Naive thymus-derived CD8-positive, alpha-beta T cell (primary cell): ENCODE measurements at places on chromosomes 6 and 20. TPM values are rescaled to one million over a fixed set of nuclear protein-coding genes. Genes with fewer than 3 reads are reported as not detected.

Gene BMP2
- not detected for total RNA-seq

Gene SLC17A2
- total RNA-seq = not detected

Gene UNC93A
- total RNA-seq = not detected

Gene TNXB
- total RNA-seq = 17.8 TPM

Gene PRRT1
- total RNA-seq = 5.6 TPM

Gene SUMO4
- total RNA-seq = 6.0 TPM

Gene NOX3
- total RNA-seq = not detected

DNA sequence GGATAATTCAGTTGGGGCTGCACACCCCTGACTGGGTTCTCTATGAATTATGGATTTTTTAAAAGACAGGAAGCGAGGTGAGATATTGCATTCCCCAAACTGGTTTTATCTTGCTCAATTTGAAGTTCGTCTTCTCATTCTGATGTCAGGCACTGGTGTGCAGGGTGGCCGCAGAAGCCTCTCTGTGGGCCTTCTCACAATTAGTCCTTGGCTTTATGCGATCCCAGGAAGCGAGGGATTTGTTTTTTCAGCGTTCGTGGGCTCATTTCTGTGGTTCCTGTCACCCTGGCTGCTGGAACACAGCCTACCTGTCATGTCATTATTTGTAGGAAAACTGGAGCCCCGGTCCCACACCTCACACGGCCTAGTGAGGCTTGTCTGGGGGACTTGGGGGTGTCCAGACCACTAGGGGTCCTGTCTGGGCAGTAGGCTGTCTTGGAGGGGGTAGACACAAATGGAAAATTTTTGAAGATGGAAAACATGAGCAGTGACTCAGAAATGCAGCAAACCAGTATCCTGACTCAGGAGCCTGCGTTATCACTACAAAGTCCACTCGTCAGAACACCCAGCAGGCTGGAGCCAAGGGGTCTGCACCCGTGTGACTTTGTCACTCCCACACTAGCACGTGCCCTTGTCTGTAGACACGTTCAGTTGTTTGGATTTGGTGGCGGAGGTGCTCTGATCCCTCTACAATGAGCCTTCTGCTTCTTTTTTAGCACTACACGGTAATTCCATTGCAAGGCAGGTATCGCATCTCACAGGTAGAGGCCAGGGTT, 42.2 kb downstream of the GNAS-AS1 start:
- no peaks in the 10 kb centered on the region for H3K36me3 ChIP-seq
- peaks cover 69% of the 10 kb centered on the region for H3K27me3 ChIP-seq
- no peak overlapping the region for H3K27ac ChIP-seq
- H3K4me3 ChIP-seq = no peak overlapping the region
- no peak for DNase-seq

DNA sequence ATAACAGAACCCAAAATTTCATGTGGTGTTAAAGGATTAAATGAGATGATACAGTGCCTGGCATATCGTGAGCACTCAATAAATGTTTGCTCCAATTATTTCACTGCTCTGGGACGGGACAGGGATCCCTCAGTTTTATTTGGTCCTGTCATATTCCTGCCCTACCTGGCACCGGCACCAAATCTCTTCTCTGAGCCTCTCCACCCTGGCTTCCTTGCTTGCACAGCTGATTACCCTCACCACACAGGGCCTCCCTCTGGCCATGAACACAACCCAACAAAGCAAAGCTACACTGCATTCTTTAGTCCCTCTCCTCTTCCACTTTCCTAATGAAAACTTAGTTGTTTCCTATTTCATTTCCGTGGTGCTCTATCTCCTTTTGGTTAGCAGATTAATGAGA, 16.4 kb downstream of the CHD6 start:
- peaks cover 58% of the 10 kb centered on the region for H3K36me3 ChIP-seq
- peaks cover 39% of the 10 kb centered on the region for H3K4me1 ChIP-seq
- H3K4me3 ChIP-seq = no peak overlapping the region
- H3K27me3 ChIP-seq = no peaks in the 10 kb centered on the region

DNA sequence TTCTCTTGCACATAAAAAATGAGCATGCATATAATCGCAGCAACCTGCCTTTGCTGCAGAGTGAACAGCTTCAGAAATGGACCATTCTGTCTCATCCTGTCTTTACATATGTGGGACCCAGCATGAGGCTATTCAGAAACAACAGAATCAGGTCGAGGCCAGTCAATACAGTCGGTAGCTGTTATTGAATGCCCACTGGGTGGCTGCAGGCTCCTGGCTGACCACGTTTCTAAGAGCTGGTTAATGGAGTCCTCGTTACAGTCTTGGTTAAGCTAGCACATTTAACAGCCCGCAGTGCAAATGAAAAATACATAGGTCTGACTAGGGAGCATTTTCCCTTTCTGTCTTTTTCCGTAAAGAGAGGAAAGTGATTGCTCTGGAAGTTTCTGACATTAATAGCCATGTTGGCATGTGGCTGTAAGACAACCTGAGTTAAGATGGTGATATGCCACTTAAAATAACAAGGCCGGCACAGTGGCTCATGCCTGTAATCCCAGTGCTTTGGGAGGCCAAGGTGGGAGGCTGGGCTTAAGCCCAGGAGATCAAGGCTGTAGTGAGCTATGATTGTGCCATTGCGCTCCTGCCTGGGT, 75.0 kb downstream of the SHLD1 start:
- H3K27me3 ChIP-seq = no peaks in the 10 kb centered on the region
- no peaks in the 10 kb centered on the region for H3K36me3 ChIP-seq
- H3K4me3 ChIP-seq = no peak overlapping the region
- H3K4me1 ChIP-seq = peaks cover 11% of the 10 kb centered on the region
- DNase-seq = no peak

DNA sequence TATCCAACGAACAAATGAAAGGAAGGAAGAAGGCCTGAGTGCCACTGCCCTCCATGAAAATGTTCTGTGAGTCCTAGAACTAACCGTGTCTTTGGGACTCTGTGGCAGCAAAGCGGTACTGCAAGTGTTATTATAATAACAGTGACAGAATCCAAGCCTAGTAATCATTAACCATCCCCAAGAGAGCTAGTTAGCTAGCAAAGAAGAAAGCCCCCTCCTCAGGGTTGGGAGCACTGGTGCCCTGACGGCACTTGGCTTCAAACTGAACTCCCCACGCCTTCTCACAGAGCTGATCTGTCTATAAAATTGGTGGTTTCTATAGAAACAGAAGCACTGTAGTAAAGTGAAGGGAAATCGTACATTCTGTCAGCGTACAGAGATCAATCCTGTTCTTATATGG, 239.8 kb downstream of the PTPRT start:
- no peak overlapping the region for H3K27ac ChIP-seq
- no peak for DNase-seq
- no peak overlapping the region for H3K4me3 ChIP-seq
- H3K36me3 ChIP-seq = no peaks in the 10 kb centered on the region
- no peaks in the 10 kb centered on the region for H3K4me1 ChIP-seq
- peaks cover 25% of the 10 kb centered on the region for H3K27me3 ChIP-seq

- H3K4me1 ChIP-seq = peaks cover 6% of the 10 kb centered on the region
- no peaks in the 10 kb centered on the region for H3K27me3 ChIP-seq
- no peak overlapping the region for H3K27ac ChIP-seq
- H3K4me3 ChIP-seq = no peak overlapping the region
- no peaks in the 10 kb centered on the region for H3K36me3 ChIP-seq
These were observed 54.3 kb downstream of the PDE7B start for GRCh38 chr6:135905604-135906300.

DNA sequence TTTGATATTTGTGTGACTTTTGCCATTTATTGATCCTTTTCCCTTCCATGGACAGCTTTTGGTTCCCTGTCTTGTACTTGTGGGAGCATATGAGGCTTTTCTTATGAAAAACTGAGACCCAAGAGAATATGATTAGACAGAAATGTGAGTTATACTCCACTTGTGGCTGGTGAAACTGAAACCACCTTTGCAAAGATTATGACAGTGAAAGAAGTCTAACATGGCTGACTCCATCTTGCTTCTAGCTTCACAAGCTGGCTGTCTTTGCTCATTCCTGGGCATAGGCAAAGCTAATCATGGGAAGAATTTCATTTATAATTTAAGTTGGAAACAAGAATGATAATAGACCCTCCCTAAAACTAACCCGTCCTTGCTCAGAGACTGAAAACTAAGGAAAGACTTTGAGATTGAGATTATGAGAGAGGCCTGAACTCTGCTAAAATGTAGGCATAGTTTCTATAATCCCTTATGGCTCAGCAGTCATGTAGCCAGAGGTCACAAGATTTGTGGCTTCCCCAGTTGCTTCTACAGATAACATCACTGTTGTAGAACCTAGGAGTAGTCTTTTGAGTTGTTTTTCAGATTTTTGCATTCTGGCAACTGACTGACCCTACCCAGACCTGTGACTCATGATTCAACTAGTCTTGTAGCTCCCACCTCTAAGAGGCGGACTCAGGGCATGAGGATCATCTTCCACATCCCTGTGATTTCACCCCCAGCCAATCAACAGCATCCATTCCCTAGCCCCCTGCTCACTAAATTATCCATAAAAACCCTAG, 50.9 kb upstream of the CD2AP start:
- no peaks in the 10 kb centered on the region for H3K27me3 ChIP-seq
- H3K4me1 ChIP-seq = no peaks in the 10 kb centered on the region
- no peak for DNase-seq
- no peak overlapping the region for H3K27ac ChIP-seq

DNA sequence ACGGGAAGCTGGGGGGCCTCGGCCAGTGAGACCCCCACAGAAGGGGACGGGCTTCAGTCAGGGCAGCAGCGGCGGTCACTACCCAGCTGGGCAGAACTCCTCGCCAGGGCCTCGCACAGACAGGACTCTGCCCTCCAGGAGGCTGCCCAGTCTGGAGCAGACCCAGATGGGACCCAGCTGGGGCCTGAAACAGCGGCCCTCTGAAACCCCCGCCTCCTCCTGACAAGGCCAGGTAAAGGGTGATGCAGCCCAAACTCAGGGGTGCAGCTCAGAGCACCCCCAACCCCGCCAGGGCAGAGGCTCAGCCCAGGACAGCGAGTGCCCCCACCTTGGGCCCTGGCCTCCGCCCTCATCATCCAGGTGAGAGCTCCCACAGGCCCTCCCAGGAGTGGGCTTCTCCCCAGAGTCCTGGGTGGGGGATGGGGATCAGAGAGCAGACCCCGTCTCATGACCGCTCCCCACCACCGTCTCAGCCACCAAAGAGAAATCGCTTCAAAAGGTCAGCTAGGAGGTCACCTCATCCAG, 2.2 kb downstream of the EEF1A2 start:
- no peaks in the 10 kb centered on the region for H3K36me3 ChIP-seq
- H3K27me3 ChIP-seq = peaks cover 14% of the 10 kb centered on the region
- no peak for DNase-seq
- no peak overlapping the region for H3K27ac ChIP-seq

- H3K4me3 ChIP-seq = no peak overlapping the region
- H3K36me3 ChIP-seq = no peaks in the 10 kb centered on the region
- no peaks in the 10 kb centered on the region for H3K4me1 ChIP-seq
- DNase-seq = no peak
- no peak overlapping the region for H3K27ac ChIP-seq
- no peaks in the 10 kb centered on the region for H3K27me3 ChIP-seq
These were observed 295.5 kb upstream of the FLRT3 start for GRCh38 chr20:14632906-14633305.

GRCh38 chr20:32551693-32552092, 33.4 kb downstream of the NOL4L start:
- DNase-seq = no peak
- H3K27me3 ChIP-seq = no peaks in the 10 kb centered on the region
- H3K27ac ChIP-seq = peak overlapping the region; percentile 47
- H3K36me3 ChIP-seq = peaks cover 3% of the 10 kb centered on the region

DNA sequence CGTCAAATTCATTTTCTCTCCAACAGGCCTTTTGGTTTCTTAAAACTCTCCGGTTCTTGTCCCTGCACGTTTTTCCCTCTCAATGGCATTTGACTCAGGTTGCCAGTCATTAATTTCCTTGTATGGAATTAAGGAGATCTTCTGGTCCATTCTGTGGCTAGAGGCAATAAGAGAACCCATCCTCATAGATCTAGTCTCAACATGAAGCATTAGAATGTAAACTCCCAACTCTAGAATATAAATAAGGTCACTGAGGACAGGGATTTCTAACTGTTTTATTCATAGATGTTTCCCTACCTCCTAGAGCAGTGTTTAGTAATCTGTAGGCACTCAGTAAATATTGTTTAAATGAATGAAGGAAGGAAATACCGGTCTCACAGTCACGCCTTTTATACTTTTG, 185.2 kb upstream of the FLRT3 start:
- no peaks in the 10 kb centered on the region for H3K4me1 ChIP-seq
- no peak for DNase-seq
- no peak overlapping the region for H3K27ac ChIP-seq
- H3K4me3 ChIP-seq = no peak overlapping the region
- H3K27me3 ChIP-seq = no peaks in the 10 kb centered on the region

- H3K4me1 ChIP-seq = no peaks in the 10 kb centered on the region
- peaks cover 4% of the 10 kb centered on the region for H3K36me3 ChIP-seq
- no peak overlapping the region for H3K27ac ChIP-seq
- no peak for DNase-seq
- H3K4me3 ChIP-seq = no peak overlapping the region
These were observed 53.3 kb upstream of the LGSN start for GRCh38 chr6:63372951-63373533.

- DNase-seq = no peak
- no peaks in the 10 kb centered on the region for H3K4me1 ChIP-seq
- H3K36me3 ChIP-seq = no peaks in the 10 kb centered on the region
- H3K4me3 ChIP-seq = no peak overlapping the region
- no peak overlapping the region for H3K27ac ChIP-seq
These were observed 115.1 kb upstream of the TNFAIP3 start for GRCh38 chr6:137751768-137752560.
